ENCODE measurements at places on chromosomes 5 and 9.

- peak; percentile 69 for DNase-seq
These were observed 16.1 kb downstream of the GBGT1 start for GRCh38 chr9:133147412-133148198.

GRCh38 chr9:94821098-94821887, 94.8 kb downstream of the AOPEP start:
- no peak for DNase-seq

DNA sequence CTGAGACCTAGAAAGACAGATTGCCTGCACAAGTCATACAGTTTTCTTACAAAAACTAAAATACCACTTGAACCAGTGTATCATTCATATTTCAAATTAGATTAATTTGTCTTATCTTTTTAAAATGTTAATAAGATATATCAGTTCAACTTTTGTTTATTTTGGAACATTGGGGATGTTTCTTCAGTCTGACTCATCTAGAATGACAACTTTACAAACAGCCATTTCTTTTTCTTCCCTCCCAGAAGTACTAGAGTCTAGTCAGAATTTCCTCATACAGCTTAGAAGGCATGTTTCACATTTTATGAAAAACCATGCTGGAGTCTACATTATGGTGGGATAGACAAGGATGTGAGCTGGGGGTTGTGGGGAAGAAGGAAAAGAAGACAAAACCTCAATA, 262.5 kb downstream of the NFIB start:
- no peak for DNase-seq

GRCh38 chr9:127225801-127226625, 38.6 kb upstream of the GARNL3 start:
- no peak for DNase-seq

Measured in COR-L47 (cell line).